Astrocyte of the cerebellum (primary cell): ENCODE measurements at places on chromosomes 3 and 15.

GRCh38 chr3:9373465-9373864 is 10.6 kb downstream of the THUMPD3 start:
- no peak for DNase-seq

GRCh38 chr3:197495999-197496745 is 59.6 kb downstream of the BDH1 start:
- no peak for DNase-seq

GRCh38 chr3:98827221-98827920 is 64.2 kb downstream of the ST3GAL6 start:
- DNase-seq, result no peak

DNA sequence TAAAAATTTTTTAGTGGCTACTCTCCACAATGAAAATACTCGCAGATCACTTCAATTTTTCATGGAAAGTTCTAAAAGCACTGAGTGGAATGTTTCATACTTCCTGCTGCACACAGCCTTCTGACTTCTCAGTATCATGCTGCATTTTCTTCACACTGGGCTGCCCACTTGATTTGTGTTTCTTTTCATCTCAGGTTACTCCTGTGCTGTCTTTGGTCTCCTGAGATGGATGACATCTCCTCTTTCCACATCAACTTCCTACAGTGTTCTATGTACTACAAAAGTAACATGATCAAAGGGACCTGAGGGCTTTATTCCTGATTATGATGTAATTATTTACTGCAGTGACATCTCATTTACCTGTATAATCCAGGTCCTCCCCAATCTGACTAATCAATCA is 927.7 kb downstream of the ROBO2 start:
- DNase-seq, result no peak

- DNase-seq, result peak; percentile 40
Observed at GRCh38 chr15:70093481-70094319, 4.0 kb downstream of the TLE3 start.

DNA sequence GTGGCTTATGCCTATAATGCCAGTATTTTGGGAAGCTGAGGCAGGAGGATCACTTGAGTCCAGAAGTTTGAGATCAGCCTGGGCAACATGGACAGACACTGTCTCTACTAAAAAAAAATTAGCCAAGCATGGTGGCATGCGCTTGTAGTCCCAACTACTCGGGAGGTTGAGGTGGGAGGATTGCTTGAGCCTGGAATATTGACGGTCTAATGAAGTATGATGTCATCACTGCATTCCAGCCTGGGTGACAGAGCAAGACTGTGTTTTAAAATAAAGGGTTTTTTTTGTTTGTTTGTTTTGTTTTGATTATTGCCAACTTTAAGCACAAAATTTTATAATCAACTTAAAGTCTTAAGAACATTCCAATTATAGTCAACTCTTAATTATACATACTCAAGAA is 6.8 kb downstream of the PLSCR1 start:
- DNase-seq, result no peak

- no peak for DNase-seq
Observed at GRCh38 chr15:74396445-74397238, 29.2 kb upstream of the CYP11A1 start.

- no peak for DNase-seq
Observed at GRCh38 chr3:127781411-127782001, 40.8 kb downstream of the MGLL start.

DNA sequence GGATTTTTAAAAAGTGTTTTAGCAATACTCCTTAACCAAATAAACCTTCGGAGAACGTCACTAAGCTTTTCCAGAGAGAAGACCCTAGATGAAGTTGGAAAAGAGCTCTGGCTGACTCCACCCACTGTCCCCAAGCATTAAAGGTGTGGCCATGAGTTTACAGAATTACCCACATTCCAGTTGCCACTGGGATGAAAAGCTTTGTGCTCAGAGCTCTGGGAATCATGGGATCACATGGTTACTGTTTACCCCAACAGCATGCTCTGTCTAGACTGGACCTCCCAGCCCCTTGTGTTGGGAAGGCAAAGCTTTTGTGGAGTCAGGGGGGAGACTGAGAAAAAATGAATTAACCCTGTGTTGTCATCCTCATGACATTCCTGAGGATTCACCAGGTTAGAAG is 55.3 kb downstream of the CCK start:
- DNase-seq, result no peak

- no peak for DNase-seq
Observed at GRCh38 chr15:92143765-92144164, 249.9 kb upstream of the ST8SIA2 start.
